ENCODE measurements at places on chromosomes 3 and 15.

DNA sequence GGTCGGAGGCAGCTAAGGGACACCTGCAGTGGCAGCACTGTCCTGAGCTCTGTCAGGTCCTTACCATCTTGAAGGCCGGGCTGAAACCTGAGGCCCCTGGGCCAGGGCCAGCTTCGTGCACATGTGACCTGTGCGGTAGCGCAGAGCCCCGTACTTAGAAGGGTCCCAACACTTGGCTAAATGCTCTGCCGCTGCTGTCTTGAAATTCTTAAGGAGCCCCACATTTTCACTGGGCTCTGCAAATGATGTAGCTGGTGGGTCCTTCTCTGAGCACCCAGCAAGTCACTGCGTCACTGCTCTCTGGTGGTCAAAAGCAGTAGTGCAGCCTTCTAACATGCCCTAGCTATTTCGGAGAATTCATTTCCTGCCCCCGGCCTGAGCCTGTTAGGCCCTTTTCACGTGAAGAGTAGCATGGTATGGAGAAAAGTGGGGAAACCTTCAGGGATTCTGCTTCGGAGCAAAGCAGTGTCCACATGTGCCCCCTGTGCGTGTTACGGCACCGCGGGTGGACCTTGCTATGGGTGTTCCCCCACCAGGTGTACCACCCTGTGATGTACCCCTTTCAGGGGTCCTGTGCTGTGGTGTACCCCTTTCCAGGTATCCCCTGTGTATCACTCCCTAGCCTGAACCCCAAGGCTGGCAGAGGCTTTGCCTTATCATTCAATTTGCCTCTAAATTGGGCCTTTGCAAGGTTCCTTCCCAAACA, 79.7 kb downstream of the TMEM266 start:
- peak; percentile 60 for DNase-seq

- DNase-seq: no peak
Measured at GRCh38 chr15:31768055-31768454, 262.3 kb upstream of the CHRNA7 start.

- DNase-seq: no peak
Measured at GRCh38 chr3:117628823-117629291, 919.3 kb downstream of the TUSC7 start.

DNA sequence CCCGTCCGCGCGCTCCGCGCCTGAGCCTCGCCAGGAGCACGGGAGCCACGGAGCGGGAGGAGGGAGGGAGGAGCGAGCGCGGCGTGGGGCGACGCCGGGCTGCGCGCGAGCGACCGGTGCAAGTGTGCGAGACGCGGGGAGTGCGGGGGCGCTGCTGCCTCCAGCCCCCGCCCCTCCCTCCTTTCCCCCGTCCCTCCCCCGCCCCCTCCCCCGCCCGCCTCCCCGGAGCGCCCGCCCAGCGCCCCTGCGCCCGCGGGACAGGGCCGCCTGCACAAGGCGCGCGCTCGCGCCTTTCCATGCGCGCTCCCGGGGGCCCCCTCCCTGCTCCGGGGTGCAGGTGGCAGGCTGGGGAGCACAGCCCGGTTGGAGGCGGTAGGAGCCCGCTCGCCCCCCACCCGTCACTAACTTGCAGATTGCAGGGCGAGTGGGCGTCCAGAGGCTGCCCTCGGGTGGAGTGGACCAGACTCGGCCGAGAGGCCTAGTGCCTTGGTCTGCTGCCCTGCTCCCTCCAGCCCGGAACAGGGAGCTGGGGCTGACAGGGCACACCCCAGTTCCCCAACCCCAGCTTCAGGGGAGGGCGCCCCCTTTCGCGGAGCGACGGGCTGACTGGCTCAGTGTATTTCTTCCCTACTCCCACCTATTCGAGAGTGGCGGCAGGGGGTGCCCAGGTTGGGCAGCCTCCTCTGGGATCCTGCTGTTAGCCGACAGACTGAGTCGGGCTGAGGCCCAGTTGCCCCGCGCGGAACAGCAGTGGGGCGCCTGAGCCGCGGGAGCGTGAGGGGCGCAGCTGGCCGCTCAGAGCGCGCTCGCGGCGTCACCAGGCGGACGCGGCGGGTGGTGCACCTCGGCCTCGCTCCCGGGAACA, at the start of gene WNT7A:
WNT7A (minus strand) TSS at position 126 of the 865 bp plus-strand sequence. CDS start 255 bp downstream, outside the sequence.
- DNase-seq: no peak

DNA sequence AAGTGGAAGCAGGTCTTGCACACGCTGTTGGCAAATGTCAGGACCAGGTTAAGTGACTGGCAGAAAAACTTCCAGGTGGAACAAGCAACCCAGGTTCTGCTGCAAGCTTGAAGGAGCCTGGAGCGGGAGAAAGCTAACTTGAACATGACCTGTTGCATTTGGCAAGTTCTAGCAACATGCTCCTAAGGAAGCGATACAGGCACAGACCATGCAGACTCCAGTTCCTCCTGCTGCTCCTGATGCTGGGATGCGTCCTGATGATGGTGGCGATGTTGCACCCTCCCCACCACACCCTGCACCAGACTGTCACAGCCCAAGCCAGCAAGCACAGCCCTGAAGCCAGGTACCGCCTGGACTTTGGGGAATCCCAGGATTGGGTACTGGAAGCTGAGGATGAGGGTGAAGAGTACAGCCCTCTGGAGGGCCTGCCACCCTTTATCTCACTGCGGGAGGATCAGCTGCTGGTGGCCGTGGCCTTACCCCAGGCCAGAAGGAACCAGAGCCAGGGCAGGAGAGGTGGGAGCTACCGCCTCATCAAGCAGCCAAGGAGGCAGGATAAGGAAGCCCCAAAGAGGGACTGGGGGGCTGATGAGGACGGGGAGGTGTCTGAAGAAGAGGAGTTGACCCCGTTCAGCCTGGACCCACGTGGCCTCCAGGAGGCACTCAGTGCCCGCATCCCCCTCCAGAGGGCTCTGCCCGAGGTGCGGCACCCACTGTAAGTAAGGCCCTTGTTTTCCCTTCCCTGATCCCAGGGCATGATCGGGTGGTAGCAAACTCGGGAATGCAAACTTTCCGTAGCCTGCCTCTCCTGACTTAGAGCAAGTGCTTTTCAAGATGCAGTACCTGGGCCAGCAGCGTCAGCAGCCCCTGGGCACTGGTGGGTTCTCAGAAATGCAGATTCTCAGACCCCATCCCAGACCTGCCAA, 759 bp downstream of the GALNT15 start:
- DNase-seq: no peak

- no peak for DNase-seq
Measured at GRCh38 chr3:135887220-135887619, 78.3 kb upstream of the PPP2R3A start.

DNA sequence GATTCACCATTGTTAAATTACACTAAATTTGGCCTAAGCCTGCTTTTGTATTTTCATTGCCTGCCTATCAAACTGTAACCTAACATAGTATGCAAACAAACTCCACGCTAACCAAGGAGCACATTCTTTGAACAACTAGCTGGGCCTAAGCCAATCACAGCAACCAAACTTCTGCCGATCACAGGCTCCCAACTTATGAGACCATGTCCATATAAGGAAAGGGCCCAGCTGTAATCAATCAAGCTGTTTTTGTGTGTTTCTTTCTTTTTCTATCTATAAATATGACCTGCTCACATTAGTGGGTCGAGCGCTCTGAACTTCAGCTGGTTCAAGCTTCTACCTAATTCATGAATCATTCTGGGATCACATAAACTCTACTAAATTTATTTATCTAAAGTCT, 473.6 kb downstream of the SI start:
- DNase-seq: no peak

GRCh38 chr3:122183893-122184590, 574 bp downstream of the CASR start:
- DNase-seq: no peak

DNA sequence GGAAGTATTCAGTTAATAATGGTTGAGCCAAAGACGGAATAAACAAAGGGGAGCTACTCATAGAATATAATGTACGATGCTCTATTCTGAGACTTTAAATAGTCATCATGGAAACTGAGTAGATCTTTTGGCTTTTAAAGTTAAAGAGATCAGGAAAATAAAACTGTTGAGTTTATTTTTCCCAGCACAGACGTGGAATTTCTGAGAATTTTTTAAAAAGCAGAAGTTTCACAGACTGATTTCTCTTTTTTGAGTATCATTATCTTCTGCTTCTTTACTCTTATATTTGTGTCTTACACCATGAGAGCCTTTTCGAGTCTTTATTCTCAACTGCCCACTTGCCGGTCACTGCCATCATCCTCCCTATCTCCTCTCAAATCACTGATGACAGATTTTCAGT, 13.2 kb downstream of the P2RY14 start:
- no peak for DNase-seq

All from activated CD4-positive, alpha-beta T cell treated with anti-CD3 and anti-CD28 coated beads for 24 hours (primary cell).